Stimulated activated CD4-positive, alpha-beta T cell treated with anti-CD3 and anti-CD28 coated beads, Interleukin-15, amount 100 ng/mL, for 1 hour (primary cell): ENCODE measurements at places on chromosomes 1 and 21.
A peak's percentile ranks its signal among the peaks of the same experiment; 100 is the strongest.

DNA sequence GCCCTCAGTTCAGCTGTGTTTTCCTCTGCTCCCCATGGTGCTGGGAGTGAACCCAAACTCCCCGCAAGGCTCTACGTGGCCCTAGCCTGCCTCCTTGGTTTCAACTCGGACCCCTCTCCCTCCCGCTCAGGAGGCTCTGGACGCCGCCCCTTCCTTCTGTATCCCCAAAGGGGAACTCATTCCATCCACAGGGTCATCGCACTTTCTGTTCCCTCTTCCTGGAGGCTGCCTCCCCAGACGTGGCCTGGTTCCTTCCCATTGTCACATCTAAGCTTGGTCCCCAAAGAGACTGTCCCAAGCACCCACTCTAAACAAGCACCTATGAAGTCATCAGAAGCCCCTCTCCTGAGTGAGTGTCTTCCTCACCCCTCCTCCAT, 10.9 kb downstream of the KCNAB2 start:
- no peak for DNase-seq

DNA sequence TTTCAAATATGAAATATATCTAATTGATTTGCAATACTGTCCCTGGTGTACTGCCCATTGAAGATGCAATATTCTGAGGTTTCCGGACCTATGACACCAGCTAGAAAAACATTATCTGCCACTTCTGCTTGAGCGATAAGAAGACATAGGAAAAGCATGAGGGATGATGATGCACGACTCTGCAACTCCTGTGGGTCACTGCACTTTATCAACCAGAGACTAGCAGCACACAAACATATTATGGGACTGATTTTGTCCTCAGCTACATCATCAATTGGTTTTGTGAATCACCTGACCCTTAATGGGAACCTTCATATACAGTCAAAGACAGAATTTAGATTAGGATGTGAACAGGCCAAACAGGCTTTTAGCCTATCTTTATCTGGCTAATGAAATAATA, 13.8 kb upstream of the KCNA3 start:
- no peak for DNase-seq

DNA sequence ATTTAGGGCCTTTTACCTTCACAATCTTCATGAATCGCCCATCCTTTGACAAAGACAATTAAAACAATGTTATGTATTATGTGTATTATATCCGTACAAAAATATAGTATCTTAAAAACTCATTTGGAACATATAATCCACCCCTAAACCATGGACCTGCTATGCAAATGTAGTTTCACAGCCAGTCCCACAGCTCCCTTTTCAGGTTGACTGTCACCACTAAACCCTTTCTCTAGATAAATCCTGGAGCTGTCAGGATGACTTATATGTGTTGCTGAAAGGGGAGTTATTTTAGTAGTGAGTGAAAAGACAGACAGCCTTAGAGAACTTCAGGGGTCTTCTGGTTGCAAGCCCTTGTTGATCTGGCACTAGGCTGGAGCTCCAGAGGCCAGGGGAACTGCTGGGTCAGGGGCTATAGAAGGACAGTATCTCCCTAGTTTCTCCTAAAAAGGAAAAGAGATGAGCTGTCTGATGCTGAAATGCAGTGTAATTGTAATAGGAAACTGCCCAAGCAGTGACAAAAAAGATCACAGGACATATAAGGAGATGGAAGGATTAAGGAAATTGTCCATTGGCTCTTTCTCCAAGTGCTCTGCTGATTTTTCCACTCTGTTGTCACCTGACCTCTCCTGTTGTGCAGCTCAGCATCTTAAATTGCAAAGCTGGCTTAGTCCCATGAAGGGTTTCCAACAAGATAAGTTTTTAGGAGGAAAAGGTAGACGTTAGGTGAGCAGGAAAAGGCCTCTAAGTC, 127.7 kb downstream of the S1PR1 start:
- DNase-seq: no peak

- DNase-seq: no peak
These were observed 14.3 kb upstream of the ADAM30 start for GRCh38 chr1:119910618-119911017.

DNA sequence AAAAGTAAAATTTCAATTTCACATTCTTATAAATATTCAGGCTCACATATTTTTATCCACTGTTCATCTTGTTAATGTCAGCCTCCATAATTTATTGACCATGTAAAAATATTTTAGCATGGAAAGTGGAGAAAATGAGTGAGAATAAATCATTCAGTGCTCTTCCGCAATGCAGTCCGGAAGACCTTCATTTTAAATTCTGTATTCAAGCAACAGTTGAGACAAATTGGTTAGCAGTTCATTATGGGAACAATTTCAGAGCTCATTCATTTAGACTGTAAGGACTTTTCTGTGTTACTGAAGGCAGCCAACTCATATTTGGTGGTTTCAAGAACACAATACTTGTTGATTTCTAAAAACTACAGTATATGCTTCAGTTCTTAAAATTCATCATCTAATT, 97.8 kb downstream of the TYW3 start:
- DNase-seq: no peak

DNA sequence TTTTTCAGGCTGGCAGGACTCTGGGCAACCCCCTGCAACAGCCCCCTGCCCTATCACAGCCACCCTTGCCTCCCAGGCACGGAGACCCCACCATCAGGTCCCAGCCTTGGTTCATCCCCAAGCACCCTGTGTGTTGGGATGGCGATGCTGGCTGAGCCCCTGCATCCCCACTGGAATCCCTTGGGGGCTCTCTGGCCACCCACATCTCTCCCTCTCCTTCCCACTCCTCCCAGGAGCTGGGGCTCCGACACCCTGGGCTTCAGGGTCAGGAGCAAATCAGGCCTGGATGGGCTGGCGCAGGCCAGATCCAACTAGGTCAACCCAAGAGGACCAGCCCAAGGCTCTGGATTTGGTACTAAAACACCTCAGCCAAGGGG, 25.9 kb downstream of the COL6A1 start:
- DNase-seq: no peak

- DNase-seq: no peak
These were observed 609 bp downstream of the RWDD2B start for GRCh38 chr21:29018540-29018939.

DNA sequence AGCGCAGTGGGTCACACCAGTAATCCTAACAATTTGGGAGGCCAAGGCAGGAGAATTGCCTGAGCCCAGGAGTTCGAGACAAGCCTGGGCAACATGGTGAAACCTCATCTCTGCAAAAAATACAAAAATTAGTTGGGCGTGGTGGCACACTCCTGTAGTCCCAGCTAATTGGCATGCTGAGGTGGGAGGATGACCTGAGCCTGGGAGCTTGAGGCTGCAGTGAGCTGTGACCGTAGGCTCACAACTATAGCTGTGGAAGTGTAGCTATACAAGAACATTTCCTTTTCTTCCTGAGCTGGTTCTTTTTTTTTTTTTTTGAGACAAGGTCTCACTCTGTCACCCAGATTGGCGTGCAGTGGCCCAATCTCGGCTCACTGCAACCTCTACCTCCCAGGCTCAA, 19.1 kb upstream of the ZNF697 start:
- DNase-seq: no peak

- no peak for DNase-seq
These were observed 95.6 kb upstream of the TSPAN2 start for GRCh38 chr1:115184951-115185331.

GRCh38 chr1:173360487-173361063, 116.6 kb upstream of the PRDX6 start:
- DNase-seq: no peak

DNA sequence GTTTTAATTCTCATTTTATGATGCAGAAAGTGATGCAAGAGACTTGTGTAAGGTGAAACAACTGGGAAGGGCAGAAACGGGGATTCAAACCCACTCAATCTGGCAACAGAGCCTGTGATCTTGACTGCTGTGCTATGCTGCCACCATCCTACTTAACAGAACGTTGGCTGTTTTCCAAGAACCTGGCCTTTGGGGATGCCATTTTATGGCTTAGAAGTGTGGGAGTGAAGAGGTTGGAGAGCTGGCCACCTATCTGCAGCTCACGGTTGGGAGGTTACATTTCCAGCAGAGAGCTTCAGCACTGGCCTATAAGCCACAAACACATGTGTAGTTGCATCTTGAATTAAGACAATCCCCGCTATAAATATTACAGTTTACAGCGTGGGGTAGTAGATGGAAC, 235.3 kb downstream of the PRDM2 start:
- no peak for DNase-seq

DNA sequence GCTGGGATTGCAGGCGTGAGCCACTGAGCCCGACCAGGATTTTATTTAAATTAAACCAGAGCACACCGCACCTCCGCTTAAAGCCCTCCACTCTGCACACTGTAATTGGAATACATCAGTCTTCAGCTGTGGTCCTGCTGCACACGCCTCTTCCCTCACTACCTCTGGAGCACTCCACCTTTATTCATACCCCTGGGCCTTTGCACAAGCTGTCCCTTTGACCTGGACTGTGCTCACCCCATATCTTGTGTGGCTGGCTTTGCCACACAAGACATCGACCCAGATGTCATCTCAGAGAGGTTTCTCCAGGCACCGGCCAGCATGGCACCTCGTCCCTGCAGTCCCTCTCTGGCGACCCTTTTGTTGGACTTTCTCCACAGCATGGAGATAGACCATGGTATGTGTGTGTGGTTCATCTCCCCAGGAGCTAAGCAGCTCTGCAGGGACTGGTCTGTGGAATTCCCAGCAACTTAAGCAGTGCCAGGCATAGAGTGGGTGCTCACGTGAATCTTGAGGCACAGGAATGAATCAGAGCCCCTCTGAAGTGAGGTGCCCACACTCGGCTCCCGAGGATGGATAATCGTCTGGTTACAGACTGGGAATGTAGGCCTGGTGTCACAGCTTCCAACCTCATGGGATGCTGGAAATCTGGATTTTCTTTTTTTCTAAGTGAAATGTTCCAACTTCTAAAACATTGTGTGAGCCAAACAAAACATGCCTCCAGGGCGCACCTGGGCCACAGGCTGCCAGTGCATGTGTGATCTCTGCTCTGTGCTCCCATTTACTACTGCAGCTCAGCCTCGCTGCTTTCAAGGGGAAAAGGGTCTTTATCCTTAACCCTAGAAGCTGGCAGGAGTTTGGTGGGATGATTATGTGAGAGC, 61.9 kb downstream of the EVA1C start:
- no peak for DNase-seq

DNA sequence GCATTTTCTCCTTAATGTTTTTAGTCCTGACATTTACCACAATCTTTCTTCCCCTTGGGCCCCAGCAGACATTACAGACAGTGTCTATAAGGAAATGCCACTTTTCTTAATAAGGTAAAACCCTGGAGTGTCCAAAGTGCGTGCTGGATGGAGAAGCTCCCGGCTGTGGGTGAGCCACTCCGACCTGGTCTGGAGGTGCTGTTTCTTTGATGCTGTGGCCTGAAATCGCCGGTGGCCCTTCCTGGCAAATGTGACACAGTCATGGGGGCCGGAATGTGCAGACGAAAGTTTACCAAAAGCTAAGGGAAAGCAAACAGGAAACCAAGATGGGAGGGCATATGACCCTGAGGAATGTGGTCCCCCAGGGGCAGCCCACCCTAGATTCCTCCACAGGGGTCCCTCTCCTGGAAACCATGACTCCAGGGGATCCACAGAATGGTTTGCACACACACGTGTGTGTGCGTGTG, 77.9 kb downstream of the FHAD1 start:
- DNase-seq: no peak

DNA sequence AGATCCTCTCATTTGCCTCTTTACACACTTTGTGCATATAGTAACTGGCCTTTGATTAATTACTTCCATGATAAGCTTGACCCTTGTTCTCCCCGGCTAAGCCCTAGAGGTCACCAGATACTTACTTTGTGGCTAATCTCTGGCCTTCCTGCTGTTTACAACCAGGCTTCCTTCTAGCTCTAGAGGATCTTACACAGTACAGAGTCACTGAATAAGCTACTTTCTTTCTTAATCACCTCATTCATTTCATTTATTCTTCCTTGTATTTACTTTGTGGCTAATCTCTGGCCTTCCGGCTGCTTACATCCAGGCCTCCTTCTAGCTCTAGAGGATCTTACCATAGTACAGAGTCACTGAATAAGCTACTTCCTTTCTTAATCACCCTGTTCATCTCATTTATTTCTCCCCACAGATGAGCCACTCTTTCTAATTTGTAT, 144.3 kb upstream of the C1orf21 start:
- DNase-seq: no peak

GRCh38 chr1:166489670-166490436, 323.1 kb upstream of the FAM78B start:
- DNase-seq: peak; percentile 10

DNA sequence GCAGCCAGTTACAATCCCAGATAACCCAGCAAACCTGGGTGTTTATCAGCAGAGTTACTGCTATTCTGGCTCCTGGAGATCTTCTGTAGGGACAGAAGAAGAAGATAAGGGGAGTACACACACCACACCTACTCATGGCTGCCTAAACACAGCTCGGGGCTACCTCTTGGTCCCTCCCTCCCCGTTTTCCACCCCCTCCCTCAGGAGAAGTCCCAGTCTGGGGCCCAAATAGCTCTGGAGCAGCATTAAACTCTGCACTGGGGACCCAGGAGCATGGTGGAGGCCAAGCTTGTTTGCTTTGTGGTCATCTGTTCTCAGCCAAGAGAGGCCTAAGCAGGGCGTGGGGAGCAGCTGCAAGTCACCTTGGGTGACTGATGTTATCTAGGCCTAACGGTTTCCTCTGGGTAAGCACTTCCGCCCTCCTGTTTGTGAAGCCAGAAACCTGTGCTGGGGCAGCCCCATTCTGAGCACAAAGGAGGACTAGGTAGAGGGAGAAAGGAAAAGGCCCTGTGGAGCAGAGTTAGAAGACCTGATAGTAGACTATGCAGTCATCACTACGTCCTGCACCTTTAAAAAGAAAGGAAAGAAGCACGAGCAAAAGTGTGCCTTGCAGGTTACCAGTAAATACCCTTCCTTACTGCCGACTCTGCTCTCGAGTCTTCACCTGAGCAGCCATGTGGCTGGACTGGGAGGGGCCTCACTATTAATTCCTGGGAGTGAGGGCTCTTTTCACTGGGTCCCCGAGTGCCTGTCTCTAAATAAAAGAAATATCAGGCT, 2.0 kb upstream of the RCSD1 start:
- peak; percentile 47 for DNase-seq

DNA sequence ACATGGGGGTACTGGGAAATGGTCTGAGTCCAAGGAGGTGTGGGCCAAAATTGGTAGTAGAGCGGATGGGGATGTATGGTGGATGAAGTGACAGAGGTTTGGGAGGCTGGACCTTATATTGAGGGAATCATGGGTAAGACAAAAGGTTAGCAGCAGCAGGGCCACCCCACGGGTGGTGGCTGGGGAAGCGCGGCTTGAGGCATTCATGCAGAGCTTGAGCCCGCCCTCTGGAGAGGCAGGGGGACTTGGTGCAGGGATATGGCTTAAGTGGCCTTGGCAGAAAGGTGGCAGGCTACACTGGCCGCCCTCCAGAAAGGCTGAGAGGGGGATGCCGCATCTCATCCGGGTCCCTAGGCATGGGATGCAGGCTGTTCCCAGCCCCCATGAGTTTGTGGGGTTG, 31.5 kb downstream of the HMGB4 start:
- no peak for DNase-seq

- DNase-seq: no peak
These were observed 6.1 kb upstream of the ADAM15 start for GRCh38 chr1:155044812-155045657.
